Activated CD4-positive, alpha-beta T cell treated with anti-CD3 and anti-CD28 coated beads, Interleukin-2, amount 10 ng/mL, durations not matched to agents 24 days and 14 days (primary cell): ENCODE measurements at places on chromosomes 6 and 20.

- DNase-seq: peak; percentile 68
Measured at GRCh38 chr6:111478749-111479148, 4.3 kb downstream of the REV3L start.

DNA sequence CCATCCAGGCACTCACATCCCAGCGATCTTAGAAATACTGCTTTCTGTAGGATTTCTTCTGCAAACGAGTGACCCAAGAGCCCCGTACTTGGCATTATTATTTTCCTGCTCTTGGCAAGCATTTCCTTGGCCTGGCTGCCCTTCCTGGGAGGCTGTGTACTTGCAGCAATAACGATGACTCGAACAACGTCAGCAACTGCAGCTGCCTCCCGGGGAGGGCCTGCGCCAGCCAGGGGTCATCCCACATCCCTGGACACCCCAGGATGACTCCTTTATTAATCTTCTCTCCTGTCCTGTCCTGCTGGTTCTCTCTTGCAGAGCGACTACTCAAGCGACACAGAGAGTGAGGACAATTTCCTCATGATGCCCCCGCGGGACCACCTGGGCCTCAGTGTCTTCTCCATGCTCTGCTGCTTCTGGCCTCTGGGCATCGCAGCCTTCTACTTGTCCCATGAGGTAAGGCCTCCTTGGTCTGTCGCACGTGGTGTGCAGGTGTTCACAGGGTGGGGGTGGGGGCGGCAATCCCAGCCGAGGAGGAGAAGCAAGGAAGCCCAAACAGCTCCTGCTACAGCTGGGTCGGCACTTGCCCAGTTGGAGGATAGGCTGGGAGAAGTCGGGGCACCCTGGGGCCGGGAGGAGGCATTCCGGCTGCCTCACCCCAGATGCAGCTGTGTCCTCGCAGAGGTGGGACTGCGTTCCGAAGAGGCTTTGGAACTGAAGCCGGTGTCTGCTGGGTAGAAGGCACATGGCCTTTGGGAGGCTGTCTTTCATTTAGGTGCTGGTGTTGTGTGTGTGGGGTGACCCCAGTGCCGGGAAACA, 115.3 kb downstream of the SYNDIG1 start:
- DNase-seq: no peak

DNA sequence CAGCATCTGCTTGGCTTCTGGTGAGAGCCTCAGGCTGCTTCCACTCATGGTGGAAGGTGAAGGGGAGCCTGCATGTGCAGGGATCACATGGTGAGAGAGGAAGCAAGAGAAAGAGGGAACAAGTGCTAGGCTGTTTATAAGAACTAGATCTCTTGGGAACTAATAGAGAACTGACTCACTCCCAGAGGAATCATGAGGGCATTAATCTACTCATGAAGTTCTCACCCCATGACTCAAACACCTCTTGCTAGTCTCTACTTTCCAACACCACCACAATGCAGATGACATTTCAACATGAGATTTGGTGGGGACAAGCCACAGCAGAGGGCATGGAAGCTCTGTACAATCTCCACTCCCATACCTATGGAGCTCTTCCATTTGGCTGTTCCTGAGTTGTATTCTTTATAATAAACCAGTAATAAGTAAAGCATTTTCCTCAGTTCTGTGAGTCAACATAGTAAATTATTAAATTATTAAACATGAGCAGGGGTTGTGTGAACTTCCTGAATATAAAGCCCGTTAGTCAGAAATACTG, 524.1 kb upstream of the NRSN1 start:
- peak; percentile 0 for DNase-seq

- DNase-seq: no peak
Measured at GRCh38 chr20:51446230-51446629, 96.3 kb downstream of the NFATC2 start.

GRCh38 chr6:139253656-139254055, 38.1 kb downstream of the TXLNB start:
- DNase-seq: peak; percentile 34

DNA sequence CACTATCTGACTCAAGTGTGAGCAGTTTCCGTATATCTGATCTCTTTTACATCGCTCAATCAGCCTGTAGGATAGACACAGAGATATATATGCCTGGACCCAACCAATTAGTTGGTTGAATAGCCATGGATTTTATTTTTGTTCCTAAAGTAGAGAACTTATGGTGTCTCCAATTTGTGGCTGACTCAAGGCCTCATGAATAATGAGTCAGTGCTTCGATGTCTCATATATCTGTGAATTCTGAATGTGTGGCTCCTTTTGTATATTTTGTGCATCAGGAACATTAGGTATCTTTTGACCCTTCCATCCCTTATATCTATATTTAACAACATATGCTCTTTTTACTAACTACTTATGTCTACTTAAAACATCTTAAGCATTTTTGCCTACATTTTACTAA, 64.5 kb downstream of the OR2B2 start:
- DNase-seq: no peak

- DNase-seq: no peak
Measured at GRCh38 chr6:41353333-41353732, 17.9 kb downstream of the NCR2 start.

DNA sequence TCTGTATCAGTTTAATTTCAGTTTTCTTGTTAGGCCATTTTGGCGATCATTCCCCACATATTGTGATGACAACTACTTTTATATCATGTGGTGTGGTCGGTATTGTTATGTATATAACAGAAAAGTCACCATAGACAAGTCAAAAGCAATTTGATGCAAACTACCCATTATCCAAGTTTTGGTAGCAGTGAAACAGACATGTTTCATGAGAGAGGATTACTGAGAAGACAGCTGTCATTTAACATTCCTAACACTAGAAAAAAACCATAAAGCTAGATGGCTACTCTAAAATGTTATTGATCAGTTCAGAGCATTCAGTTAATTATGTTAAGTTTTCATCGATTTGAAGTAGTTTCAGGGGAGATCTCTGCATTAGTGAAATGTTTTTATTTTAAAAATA, 462.1 kb upstream of the SOX4 start:
- no peak for DNase-seq

DNA sequence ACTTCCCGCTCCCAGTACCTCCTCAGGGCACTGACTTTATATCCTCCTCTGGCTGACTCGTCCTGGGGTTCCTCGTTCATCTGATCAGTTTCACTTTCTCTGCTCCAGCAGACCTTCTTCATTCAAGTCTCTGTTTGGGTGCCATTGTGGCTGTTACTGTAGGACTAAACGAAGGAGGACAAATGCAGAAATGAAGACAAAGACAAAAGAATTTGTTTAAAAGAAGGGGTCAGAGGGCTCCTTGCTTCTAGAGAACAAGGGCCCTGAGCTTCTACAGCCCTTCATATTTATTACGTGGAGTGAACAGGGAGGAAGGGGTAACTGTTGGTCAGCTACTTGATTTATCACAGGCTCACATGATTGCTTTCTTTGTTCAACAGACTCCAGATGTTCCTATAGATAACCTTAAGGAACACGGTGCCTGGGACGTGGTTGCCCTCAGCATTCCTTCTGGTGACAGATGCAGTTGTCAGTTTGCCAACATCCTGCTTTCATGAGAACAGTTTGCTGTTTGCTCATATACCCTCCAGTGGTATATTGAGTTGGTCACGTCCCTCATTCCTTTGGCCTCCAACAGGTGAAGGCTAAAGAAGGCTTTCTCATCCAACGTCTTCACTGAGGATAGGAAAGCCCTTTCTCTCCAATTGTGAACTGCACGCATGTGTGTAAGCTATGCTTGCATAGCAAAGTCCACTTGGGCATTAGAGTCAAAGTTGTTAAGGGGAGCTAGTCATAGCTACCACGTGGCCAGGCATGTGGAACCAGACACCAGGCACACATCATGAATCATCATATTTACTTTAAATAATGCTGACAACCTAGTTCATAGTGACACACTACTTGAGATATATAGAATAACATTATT, 69.1 kb upstream of the BTN3A2 start:
- peak; percentile 68 for DNase-seq

GRCh38 chr20:18284805-18285533, 3.4 kb upstream of the ZNF133 start:
- DNase-seq: no peak

GRCh38 chr6:43636308-43636659, 644 bp downstream of the MAD2L1BP start:
- DNase-seq: peak; percentile 75

DNA sequence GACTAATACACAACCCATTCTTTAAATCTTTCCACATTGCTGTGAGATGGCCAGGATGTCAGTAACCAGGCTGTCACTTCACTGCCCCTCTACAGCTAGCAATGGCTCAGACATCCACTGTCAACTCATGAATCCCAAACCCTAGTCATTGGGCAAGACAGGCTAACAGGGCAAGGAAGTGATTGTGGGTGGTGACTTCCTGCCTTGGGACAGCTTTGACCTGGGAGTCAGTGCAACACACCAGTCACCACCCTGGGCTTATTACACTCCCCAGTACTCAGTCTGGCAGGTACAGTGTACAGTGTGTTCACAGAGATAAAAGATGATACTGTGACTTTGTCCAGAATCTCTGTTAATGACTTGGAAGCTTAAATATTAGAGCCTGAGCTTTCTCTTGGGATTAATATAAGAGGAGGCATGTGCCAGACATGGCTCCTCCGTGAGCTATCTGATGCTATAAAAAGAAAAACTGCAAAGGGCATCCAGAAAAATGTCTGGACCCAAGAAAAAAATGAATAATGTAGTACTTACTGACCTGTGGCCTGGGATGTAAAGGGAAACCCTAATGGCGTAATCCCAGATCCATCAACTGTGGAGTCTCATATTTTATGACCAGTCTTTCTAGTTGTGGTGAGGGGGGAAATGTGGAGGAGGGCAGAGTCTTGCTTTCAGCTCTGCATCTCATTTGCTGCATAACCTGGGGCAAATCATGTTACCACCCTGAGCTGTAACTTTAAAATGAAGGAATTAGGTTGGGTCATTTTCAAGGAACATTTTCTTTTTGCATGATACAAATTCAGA, 244.4 kb downstream of the SLC24A3 start:
- no peak for DNase-seq

GRCh38 chr6:86782328-86782727, 155.0 kb upstream of the HTR1E start:
- no peak for DNase-seq

GRCh38 chr20:36775826-36776225, 2.3 kb upstream of the DSN1 start:
- no peak for DNase-seq

GRCh38 chr20:5136096-5136495, 9.3 kb downstream of the CDS2 start:
- DNase-seq: no peak

DNA sequence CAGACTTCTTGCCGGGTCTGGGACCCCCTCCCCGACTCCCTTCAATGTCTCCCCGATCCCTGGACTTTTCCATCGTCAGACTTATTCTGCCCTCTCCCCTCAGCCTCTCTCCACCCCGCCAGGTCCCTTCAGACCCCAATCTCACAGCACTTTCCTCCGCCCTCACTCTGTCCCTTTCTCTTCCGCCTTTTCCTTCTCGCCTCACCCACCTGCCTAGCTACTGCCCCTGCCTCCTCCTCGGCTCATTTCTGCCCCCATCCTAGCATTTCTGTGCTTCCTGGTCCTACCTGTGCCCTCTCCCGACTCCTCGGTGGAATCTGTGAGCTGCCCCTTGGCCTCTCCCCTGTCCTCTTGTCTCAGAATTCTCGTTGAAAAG, 616 bp downstream of the CHMP4B start:
- peak; percentile 77 for DNase-seq

GRCh38 chr6:161079566-161080262, 88.1 kb downstream of the MAP3K4 start:
- DNase-seq: peak; percentile 74

- DNase-seq: no peak
Measured at GRCh38 chr6:122740091-122740490, 39.4 kb upstream of the FABP7 start.

- DNase-seq: no peak
Measured at GRCh38 chr6:34347303-34347702, 45.2 kb downstream of the NUDT3 start.

- no peak for DNase-seq
Measured at GRCh38 chr6:50979171-50979525, 160.5 kb downstream of the TFAP2B start.

- DNase-seq: no peak
Measured at GRCh38 chr6:372336-372911, 19.1 kb upstream of the IRF4 start.

DNA sequence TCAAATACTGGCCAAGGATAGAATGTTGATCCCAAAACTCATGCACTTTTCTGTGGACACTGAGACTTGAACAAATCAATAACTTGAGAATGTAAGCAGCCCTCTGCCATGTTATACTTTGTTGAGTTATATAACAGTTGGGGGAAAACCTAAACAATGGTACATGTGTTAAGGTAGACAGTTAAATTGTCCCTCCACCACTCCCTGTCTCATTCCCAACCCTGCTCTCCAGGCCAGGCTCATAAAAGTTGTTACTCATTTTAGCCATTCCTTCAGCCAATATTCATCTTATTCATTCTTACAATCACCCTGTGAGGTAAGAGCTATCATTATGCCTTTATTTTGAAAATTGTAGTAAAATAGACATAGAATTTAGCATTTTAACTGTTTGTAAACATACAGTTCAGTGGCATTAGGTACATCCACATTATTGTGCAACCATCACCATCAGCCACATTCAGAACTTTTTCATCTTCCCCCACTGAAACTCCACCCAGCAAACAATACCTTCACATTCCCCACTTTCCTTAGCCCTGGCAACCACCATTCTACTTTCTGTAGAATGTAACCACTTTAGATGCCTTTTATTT, 38.2 kb upstream of the IER3 start:
- no peak for DNase-seq

GRCh38 chr6:129215246-129215645, 332.3 kb downstream of the LAMA2 start:
- DNase-seq: no peak

DNA sequence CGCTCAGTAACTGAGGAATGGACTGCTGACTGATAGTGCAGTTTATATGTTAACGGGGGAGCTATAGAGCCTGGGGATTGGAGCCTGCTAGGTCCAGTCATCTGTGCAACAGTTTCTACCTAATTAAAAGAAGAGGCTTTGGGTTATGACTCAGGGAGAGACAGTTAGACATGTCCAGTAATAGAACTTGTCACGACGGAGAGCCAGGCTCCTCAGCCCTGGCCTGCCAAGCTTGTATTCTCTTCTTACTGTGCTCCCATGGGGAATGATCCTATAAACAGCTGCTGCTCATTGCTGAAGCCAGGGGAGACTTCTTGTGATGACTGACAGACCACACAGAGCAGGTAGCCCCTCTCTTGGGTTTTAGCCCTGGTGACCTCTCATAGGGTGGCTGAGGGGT, 69.3 kb downstream of the SYNJ2 start:
- DNase-seq: no peak
